ENCODE measurements at places on chromosomes 7 and 10. TPM values are rescaled to one million over a fixed set of nuclear protein-coding genes. Genes with fewer than 3 reads are reported as not detected.

Gene DRGX
- not detected for total RNA-seq

Gene ELOVL3
- 0.85 TPM for total RNA-seq

Gene TAS2R16
- not detected for total RNA-seq

Gene GIMAP5
- 0.14 TPM for total RNA-seq

Gene NPS
- total RNA-seq: not detected

Gene SNCG
- total RNA-seq: 23.8 TPM

Gene IQUB
- 0.43 TPM for total RNA-seq

Gene SEMA3E
- 2.0 TPM for total RNA-seq

Gene C10orf67
- total RNA-seq: 0.14 TPM

Gene MBL2
- not detected for total RNA-seq

Gene ZPBP
- total RNA-seq: not detected

Gene INMT
- total RNA-seq: 21.8 TPM

Gene CEP55
- 3.8 TPM for total RNA-seq

Gene VIM
- 4,185 TPM for total RNA-seq

Gene ITPRID1
- not detected for total RNA-seq

Gene DLX5
- not detected for total RNA-seq

Gene ING3
- 11.7 TPM for total RNA-seq

Gene COPG2
- total RNA-seq: 31.7 TPM

Gene TRIL
- total RNA-seq: 1.3 TPM

Gene CLCN1
- total RNA-seq: 0.14 TPM

Gene TFR2
- total RNA-seq: 0.14 TPM

Gene GFRA1
- 1.6 TPM for total RNA-seq

Gene GDF2
- not detected for total RNA-seq

Gene TEX36
- total RNA-seq: not detected

Gene MMP21
- total RNA-seq: under 0.01 TPM

Gene UROS
- 71.7 TPM for total RNA-seq

Gene SEMA3C
- 127 TPM for total RNA-seq

Gene EVX1
- total RNA-seq: under 0.01 TPM

Gene INHBA
- 38.9 TPM for total RNA-seq

Gene TMEM236
- under 0.01 TPM for total RNA-seq

Gene BTAF1
- total RNA-seq: 49.9 TPM

Gene SCIN
- total RNA-seq: 0.43 TPM

Gene EFCAB10
- not detected for total RNA-seq

Gene PRTFDC1
- 23.3 TPM for total RNA-seq

Gene BTBD16
- not detected for total RNA-seq

Gene EPC1
- total RNA-seq: 21.4 TPM
